ENCODE measurements at places on chromosomes 2 and 18.

- DNase-seq, result no peak
Measured at GRCh38 chr2:15302154-15302553, 259.0 kb downstream of the NBAS start.

GRCh38 chr2:28684142-28684858 is 67.3 kb upstream of the PPP1CB start:
- no peak for DNase-seq

- no peak for DNase-seq
Measured at GRCh38 chr18:48460929-48461583, 51.9 kb upstream of the ZBTB7C start.

DNA sequence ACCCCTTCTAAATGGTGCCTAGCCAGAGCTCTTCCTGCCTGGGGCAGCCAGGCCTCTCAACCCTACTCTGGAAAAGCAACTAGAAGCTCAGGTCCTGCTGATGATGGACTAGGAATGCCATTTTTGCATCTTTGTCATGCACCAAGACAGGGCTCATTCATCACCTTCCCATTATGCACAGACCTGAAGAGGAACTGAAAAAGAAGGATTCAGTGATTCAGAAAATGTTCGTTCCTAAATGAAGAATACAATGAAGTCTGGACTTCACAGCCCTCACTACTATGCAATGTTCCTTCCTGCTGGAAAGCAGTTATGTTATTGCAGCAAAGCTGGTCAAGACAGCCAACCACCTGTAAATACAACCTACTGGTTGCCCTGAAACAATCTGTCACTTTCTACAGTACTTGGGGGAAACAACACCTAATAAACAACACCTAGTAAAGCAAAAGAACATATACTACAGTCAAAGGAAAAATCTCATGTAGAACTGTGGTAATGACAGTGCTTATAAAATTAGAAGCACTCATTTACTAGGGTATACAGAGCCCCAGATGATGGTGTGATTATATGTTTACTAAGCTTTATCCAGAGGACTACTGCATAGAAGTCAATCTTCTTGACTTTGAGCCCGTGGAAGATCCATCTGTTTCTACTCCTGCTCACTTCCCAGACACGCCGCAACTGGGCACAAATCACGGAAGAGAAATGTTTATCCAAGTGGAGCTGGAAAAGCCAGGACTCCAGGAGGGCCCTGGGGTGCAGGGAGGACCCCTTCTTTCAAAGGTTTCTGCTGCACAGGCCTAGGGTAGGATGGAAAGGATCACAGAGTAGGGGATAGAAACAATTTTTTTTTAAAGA is 103.1 kb upstream of the THOC1 start:
- DNase-seq, result no peak

DNA sequence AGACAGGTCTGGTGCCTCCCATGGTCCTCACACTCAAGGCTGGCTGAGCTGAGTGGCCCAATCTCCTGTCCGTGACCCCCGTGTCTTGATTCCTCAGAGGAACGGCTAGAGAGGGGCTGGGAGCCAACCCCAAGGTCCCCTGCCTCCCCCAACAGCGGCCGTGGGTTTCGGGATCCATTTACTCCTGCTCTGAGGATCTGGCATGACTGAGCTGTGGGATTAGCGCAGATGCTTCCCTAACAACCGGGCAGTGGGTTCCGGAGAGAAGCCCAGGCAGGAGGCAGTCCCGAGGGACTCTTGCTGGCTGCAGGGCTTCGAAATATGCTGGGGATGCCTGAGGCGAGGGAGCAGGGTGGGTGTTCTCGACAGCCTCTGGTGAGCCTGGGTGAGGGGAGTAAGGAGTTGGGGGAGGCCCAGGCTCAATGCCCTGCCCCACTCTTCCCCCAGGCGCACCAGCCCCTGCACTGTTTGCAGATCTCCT is 18.9 kb downstream of the GPR35 start:
- DNase-seq, result no peak

DNA sequence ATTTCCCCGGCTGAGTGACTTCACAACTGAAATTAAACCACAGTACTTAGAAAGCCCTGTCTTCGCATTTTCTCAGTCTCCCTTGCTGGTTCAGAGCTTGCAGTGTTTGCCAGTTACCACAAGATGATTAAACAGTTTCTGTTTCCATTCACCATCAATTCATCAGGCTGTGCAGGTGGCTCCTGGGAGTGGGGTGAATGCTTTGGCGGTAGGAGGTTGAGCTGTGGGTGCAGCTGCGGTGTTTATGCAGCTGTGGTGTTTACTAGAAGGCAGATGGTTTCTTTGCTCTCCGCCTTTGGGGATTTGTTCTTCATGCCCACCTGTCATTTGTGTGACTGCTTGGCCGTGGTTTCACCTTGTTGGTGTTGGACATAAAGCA is 16.1 kb downstream of the ACOXL start:
- peak; percentile 40 for DNase-seq

- DNase-seq, result no peak
Measured at GRCh38 chr18:77321823-77322805, 72.5 kb downstream of the GALR1 start.

GRCh38 chr2:191018643-191019119 is 4.7 kb upstream of the STAT1 start:
- no peak for DNase-seq

DNA sequence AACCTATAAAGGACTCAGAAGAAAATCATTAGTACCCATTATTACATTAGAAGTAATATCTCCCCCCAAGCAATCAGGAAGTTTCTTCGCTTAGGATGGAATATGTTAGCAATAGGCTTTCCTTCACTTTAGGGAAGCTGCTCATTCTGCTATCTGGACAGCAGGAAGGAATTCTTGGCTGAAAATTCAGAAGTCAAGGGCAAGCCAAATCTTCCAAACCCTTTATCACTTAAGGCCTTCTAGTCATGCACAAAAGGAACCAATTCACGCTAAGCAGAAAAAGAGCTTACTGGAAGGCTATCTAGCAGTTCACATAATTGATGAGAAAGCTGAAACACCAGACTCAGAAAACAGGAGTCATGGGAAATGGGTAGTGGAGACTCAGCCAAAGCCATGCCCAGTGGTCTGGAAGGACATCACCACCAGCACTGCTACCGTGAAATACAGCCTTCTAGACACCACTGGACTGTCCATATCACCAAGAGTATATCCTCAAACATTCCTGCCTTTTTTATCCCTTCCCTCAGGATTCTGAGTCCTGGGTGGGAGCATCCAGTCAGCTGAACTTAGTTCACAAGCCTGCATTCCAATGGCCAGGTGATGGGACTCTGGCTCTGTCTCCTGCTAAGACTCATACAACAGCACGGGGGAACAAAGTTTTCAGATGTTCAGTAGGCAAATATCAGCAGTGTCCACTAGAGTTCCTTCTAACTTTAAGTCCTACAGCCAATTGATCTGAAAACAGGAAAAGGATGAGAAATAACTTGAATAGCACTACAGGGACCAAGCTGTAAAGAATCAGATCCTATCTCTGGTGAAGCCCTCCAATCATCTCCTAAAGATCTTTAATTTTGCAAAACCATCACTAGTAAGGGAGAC is 14.8 kb upstream of the ADAM17 start:
- no peak for DNase-seq

GRCh38 chr2:104502901-104503300 is 351.0 kb upstream of the POU3F3 start:
- no peak for DNase-seq

DNA sequence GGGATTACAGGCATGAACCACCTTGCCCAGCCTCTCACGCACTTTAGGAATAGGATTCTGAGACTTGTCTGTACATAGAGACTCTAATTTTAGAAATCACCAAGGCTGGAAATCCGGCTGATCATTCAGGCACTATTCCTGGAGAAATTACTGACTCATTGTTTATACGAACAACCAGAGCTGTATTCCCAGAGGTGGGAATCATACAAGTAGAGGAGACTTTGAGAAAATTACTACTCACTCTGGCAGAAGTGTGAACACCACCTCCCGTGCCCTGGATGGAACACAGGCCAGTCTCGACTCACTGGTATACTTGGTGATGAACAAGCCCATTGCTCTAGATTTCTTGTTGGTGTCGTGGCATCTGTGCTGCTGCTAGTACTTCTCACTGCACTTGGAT is 5.8 kb upstream of the ADNP2 start:
- no peak for DNase-seq

DNA sequence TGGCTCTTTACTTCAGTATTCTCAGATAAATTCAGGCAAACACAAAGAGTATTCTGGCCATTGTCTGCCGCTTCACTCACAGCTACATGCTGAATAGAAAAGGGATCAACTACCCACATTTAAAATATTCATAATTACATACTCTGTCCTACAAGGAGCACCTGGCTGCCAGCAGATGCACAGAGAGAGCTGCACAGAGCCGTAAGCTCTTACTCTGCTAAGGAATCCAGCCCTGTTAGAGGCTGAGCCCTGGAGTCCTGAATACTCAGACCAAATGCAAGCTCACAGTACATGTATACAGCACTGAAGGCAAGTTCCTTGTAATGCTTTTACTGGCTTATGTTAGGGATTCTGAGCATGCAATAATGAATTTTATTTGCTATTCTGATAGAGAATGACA is 80.3 kb downstream of the FTCDNL1 start:
- DNase-seq, result no peak

DNA sequence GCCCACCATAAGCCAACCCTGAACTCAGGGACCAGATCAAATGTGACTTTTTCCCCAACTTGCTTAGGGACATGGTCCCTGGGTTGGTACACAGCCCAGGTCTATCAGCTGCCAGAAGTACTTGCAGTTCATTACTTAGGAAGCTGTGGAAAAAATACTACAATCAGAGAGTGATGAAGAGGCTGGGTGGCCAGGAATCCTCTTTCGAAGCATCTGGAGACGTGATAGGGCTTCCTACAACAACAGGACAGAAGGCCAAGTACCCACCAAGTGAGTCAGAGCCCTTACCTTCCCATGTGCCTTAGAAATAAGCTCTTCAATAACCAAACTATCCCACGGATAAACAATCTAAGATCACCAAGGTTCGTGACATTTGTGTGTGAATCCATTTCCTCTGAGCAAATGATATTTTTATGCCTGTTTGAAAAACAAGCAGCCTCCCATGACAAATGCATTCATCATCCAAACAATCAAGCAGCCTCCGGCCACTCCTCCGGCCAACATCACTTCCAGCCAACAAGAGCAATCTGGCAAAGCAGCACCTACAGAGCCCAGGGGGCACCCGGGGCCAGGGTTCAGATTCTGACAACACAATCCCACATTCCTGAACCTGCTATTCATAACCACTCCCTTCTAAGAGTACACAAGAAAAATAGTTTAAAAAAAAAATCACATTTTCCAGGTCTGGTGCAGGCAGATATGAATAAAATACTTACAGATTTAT is 26.4 kb downstream of the TBC1D8 start:
- no peak for DNase-seq

DNA sequence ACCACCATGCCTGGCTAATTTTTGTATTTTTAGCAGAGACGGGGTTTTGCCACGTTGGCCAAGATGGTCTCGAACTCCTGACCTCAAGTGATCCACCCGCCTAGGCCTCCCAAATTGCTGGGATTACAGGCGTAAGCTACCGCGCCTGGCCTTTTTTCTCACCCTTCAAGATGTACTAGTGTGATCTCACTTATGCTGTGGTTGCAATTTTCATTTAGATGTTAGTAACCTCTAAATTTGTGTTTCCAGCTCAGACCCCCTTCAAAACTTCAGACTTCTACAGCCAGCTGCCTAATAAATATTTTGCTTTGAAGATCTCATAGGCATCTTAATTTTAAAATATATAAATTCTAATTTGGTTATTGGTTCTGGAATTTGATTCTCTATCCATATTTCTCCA is 8.0 kb downstream of the SLC38A11 start:
- no peak for DNase-seq
